Suprapubic skin (tissue), 4 donors: ENCODE measurements at places on chromosomes 3 and 15. TPM values are rescaled to one million over a fixed set of nuclear protein-coding genes. Genes with fewer than 3 reads are reported as not detected.

WDR49 gene
- not detected for total RNA-seq

DNA sequence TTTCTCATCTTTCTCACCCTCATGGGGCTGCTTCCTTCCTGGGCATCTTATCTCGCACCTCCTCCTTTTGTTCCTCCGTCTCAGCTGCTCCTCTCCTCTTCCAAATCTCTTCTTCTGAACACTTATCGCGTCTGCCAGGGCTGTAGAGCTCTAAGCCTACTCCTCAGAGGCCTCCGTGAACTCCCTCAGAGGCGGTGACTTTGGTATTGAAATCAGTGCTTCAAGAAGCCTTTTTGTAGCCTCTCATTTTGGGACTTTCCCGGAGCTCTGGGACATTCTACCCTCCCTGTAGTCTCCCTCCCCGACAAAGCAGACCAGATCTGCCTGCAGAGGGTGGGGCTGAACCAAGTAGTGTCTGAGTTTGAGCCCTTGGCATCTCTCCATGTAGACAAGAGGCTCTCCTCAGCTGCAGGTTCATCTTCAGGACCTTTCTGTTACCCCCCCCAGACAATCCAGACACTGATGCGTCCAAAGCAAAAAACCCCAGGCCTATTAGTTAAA, 17.5 kb upstream of the CPNE9 start:
- H3K27ac ChIP-seq, result no peak overlapping the region
- H3K36me3 ChIP-seq, result peaks cover 100% of the 10 kb centered on the region
- no peaks in the 10 kb centered on the region for H3K27me3 ChIP-seq
- H3K4me1 ChIP-seq, result no peaks in the 10 kb centered on the region
- DNase-seq, result no peak

- H3K27me3 ChIP-seq, result peaks cover 8% of the 10 kb centered on the region
- peaks cover 13% of the 10 kb centered on the region for H3K4me1 ChIP-seq
- H3K4me3 ChIP-seq, result no peak overlapping the region
- no peaks in the 10 kb centered on the region for H3K36me3 ChIP-seq
Measured at GRCh38 chr15:81103857-81104256, 30.2 kb upstream of the CFAP161 start.

DNA sequence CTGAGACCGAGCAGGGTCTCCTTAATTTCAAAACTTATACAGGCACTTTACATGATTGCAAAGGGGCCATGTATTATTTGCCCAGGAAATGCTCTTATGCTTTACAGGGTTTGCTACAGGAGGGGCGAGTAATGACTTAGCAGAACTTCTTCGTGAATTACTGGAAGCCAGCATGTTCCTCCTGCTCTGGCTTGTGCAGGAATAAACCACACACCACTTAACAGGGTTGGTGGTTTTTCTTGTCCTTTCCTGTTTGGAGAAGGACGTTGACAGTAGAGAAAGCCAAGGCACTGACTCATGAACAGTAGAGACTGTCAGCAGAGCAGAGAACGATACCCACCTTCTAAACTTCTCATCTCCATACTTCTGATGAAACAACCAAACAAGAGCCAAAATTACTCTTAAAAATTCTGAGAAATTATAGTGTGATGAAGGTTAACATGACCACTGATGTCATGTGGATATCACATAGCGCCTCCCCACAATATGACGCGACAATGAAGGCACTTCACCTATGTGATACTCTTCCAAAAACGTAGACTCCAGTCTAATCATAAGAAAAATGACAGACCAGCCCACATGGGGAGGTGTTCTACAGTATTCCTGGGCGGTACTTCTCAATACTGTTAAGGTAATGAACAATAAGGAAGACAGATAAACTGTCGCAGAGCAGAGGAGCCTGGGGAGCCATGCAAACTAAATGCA, 24.7 kb upstream of the MCTP2 start:
- no peaks in the 10 kb centered on the region for H3K36me3 ChIP-seq
- no peak for DNase-seq
- no peak overlapping the region for H3K27ac ChIP-seq
- H3K4me1 ChIP-seq, result no peaks in the 10 kb centered on the region
- H3K4me3 ChIP-seq, result no peak overlapping the region

DNA sequence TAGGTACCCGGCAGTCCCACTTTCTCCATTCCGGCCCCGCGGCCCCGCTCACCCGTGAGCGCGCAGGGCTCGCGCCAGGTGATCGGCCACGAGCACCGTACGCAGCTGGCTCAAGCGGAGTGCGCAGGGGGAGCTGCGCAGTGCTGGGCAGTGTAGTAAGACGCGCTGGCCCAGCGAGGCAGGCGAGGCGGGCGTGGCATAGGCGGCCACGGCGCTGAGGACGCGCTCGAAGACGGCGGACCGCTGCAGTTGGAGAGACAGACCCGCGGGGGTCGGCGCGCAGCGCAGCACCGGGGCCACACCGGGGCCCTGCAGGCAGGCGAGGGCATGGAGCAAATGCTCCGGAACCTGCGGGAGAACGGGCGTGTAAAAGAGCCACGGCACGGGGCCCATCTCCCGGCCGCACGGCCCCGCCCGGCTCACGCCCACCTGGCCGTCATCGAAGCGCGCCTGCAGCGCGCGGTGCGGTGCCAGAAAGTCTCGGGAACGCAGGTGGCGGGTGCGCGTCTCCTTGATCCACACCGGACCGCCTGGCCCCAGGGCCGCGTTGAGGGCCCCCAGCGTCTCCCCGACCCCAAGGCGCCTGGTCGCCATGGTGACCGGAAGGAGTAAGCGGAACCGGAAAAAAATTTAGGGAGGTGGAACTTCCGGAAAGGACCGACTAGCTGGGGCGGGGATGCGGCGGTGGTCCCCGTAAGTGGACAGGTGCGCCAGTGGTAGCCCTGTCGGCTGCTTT, at the start of gene DALRD3:
Gene DALRD3, minus strand, starts transcription at position 610 of the 736 bp plus-strand sequence. Its CDS starts 16 bp downstream, at position 594.
- DNase-seq, result peak; percentile 82
- H3K4me1 ChIP-seq, result peaks cover 41% of the 10 kb centered on the region
- H3K27me3 ChIP-seq, result no peaks in the 10 kb centered on the region
- H3K27ac ChIP-seq, result peak within 1 kb of the TSS; percentile 83
- peak within 1 kb of the TSS; percentile 90 for H3K4me3 ChIP-seq
